ENCODE measurements at places on chromosomes 3 and 15.

DNA sequence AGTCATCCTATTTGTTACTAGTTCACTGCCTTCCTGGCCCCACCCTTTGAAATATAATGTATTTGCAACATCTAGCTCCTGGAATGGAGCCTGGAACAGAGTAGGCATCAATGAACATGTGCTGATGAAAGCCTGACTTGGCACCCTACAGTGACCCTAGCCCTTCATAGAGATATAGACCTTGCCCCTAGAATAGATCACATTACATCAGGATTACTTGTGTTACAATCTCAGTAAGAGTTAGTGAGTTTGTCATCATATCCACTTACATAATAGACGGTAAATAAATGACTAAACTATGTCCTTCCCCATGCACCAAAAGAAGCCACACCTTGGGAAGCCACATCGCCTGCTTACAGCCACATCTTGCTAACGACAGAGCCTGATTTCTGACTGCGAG lies 110.5 kb upstream of the WNT5A start:
- DNase-seq, result no peak

GRCh38 chr3:197468167-197468566 lies 87.6 kb downstream of the BDH1 start:
- DNase-seq, result no peak

DNA sequence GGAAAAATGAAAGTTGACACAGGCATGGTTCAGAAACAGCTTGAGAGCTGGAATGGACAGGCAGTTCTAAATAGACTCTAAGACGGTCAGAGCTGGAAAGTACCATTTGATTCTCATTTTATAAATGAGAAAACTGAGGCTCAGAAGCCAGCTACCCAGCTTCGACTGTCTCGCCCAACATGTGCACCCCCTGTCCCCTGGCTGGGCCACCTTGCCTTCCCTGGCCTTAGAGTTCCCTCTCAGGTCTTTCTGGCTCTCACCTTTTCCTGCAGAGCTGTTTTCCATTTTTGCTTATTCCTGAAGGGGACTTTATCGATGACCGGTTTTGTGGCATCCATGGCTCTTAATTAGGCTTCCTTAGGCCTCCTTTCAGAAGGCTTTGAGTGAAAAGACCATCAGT lies 17.3 kb upstream of the DOCK3 start:
- no peak for DNase-seq

- no peak for DNase-seq
Measured at GRCh38 chr3:196774191-196774820, 34.6 kb downstream of the PAK2 start.

DNA sequence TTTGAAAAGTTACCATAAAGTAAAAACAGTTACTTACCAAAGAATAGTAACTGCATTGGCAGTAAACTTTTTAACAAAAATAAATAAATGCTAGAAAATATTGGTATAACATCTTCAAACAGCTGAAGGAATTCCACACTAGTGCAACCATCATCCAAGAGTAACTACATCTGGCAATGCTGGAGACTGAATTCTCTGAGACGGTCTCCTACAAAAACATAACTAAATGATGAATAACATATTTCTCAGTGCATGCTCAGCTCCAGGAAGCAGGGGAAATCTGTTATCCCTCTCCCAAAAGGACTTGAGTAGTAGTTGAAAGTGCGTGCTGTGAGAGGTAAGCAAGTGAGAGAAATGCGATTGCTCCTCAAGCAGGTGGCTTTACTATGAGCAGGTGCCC lies 526.8 kb upstream of the CCDC54 start:
- no peak for DNase-seq

- DNase-seq, result no peak
Measured at GRCh38 chr15:39363761-39364586, 216.9 kb upstream of the THBS1 start.

- DNase-seq, result no peak
Measured at GRCh38 chr3:53202331-53203015, 41.5 kb downstream of the PRKCD start.

GRCh38 chr15:29420188-29420587 lies 150.6 kb upstream of the NSMCE3 start:
- DNase-seq, result no peak

DNA sequence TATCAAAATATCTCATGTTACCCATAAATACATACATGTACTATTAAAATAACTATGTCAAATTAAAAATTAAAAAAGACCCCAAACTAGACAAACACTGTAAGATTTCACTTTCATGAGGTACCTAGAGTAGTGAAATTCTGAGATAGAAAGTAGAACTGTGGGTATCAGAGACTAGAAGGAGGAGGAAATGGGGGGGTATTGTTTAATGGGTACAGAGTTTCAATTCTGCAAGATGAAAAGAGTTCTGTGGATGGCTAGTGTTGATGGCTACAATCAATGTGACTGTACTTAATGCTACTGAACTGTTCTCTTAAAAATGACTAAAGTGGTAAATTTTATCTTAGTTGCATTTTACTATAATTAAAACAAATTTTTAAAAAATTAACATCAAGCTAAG lies 36.6 kb downstream of the RFX7 start:
- no peak for DNase-seq

DNA sequence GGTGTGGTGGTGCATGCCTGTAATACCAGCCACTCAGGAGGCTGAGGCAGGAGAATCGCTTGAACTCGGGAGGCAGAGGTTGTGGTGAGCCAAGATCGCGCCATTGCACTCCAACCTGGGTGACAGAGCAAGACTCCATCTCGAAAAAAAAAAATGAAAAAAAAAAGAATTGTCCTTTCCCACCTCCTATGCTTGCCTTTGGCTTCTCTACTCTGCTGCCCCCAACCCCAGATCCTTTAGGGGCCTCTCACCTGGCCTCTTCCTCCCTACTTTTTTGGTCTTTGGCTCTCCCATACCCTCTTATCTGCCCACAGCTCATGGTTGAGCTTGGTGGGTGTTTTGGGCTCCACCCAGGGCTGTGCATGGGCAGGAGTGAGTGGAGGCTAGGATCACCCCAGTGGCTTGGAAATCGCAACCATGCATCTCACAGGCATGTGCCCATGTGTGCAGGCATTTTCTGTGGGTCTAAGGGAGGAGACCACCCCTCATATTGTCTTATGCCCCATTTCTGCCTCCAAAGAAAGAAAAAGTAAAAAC lies 2.1 kb upstream of the SHISA5 start:
- peak; percentile 87 for DNase-seq

- DNase-seq, result no peak
Measured at GRCh38 chr3:19384868-19385267, 236.6 kb downstream of the KCNH8 start.

GRCh38 chr15:37109168-37109871 lies 9.0 kb upstream of the MEIS2 start:
- no peak for DNase-seq

DNA sequence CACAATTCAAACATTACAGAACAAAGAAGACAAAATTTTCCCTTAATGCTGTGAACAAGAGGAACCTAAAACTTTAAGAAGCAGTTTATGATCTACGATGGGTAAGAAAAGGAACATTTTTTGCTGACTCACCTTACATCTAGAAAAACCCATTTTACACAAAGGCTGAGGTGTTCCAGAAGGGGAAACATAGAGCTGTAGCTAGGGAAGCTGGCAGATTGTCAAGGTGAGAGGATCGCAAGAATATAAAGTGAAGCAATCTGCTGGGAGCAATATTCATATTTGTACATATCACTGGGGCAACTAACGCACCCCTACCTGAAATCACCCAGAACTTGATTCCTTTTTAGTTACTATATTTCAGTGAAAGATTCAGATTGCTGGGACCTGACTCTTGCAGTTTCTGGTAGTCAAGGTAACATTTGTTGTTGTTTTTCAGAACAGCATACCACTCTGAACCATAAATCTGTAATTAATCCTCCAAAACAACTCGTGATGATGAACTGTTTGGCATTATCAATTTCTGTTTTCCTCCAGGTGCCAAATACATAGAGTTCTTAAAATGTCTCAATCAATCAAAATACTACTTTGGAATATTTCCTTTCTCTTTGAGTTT lies 184.1 kb upstream of the LRRC3B start:
- DNase-seq, result no peak

GRCh38 chr3:164460851-164461250 lies 617.4 kb downstream of the SI start:
- no peak for DNase-seq

- DNase-seq, result no peak
Measured at GRCh38 chr15:56036546-56037067, 43.2 kb upstream of the NEDD4 start.

GRCh38 chr3:133457465-133458067 lies 57.7 kb downstream of the BFSP2 start:
- peak; percentile 31 for DNase-seq

DNA sequence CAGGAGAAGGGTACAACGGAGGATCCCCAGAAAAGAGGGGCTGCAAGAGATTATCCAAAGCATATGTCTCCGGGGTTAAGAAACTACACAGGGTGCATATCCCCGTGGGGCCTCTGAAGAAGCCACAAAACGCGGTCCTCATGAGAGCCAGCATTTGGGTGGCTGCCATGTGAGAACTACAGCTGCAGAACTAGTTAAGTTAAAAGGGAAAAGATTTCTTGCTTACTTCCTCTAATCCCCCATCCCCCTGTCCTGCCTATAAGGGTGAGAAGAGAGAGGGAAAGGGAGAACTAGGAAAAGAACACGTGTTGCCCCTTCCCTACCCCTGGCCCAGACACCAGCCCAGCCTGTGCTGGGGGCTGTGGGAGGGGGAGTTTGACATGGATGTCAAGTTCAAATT lies 70.4 kb upstream of the PCSK6 start:
- DNase-seq, result no peak

Data from hematopoietic multipotent progenitor cell treated with erythropoietin and hydrocortisone succinate and interleukin-3 and kit ligand, for 8 days (in vitro differentiated cells).